CD4-positive, alpha-beta T cell treated with Interleukin-17A for 1 hour (primary cell): ENCODE measurements at places on chromosomes 7 and 10.

GRCh38 chr10:97123765-97124164 is 62.0 kb downstream of the SLIT1 start:
- no peak for DNase-seq

- DNase-seq = no peak
Measured at GRCh38 chr7:138126928-138127327, 50.7 kb downstream of the AKR1D1 start.

DNA sequence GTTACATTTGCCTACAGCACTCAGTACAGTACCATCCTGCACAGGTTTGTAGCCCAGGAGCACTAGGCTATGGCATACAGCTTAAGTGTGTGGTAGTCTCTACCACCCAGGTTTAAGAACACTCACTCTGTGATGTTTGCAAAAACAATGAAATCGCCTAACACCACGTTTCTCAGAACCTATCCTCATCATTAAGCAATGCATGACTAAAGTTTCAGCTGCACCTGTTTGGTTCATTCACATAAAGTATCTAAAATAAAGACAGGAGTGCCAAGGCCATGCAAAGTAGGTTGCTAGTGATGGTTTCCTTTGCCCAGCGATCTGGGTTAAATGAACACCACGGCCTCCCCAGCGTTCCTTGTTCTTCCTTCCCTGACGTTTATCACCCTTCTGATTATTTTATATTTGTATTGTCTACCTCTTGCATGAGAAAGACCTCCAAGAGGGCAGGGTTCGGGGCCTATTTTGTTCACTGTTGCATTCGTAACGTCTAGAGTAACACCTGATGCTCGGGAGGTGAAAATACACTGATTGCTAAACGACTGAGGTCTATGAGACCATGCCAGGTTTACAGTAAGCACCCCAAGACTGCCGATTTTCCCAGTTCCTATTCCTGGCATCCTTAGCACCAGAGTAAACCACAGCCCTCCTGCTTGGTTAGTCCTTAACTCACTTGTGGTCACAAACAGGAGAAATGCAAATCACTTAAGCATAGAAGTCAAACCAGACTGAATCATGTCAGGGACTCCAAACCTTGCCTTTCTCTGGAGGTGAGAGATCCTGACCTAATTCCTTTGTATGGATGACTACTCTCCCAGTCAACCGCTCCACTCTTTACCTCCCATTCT is 204.1 kb upstream of the NFE2L3 start:
- no peak for DNase-seq

DNA sequence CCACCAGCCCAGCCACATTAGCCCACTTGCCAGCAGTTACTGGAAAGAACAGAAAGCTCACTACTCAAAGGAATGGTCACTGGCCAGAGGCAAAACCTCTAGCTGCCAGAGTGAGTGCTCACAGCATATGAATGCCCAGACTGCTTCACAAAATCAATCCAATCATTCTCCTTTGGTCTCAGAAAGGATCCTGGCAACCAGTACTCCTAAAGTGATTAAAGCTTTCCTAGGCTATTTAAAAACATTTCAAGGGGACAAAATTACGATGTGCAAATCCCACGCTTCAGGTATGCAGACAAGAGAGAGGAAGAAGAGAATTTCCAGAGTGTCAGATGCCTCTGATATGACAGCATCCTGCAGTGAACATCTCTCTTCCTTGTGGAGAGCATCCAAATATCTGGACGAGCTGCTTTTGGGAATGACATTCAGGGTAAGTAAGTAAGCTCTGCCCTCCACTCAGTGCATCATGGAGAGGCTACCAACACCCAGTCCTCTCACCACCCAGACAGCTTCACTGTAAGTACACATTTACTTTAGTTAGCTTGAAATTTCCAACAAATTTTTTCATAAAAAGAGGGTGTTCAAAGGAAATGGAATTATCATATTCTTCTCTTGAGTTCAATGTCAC is 25.1 kb downstream of the ICA1 start:
- DNase-seq = no peak

GRCh38 chr7:38257350-38257677 is 16.1 kb downstream of the TARP start:
- no peak for DNase-seq

DNA sequence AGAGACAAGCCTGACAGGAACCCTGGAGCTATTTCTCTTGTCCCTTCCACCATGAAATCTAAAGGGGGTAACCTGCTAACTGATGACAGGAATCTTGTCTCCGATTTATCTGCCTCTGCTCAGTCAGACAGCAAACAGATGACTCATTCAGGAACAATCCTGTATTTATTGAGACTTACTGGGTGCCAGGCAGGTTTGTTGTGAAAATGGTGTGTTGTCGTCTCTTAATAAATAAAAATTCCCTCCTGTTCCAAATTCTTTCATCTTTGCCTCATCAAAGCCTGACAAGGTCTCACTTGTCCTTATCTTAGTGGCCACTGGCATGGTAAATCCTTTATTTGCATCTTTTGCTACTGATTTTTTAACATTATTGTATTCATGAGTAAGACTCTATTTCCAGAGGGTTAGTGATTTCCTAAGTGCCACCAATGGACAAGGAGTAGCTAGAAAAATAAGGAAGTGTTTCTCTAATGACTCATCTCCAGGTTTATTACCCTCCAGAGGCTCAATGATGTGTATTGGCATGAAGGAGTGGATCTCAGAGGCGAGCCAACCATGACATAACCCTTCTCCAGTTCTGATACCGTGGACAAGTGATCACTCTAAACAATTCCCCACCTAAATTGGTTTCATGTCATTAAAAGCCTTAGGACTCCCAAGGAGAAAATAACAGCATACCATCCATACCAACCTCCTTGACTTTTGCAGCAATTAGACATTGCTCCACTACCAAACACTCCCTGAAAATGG is 724.0 kb downstream of the GRID1 start:
- no peak for DNase-seq

DNA sequence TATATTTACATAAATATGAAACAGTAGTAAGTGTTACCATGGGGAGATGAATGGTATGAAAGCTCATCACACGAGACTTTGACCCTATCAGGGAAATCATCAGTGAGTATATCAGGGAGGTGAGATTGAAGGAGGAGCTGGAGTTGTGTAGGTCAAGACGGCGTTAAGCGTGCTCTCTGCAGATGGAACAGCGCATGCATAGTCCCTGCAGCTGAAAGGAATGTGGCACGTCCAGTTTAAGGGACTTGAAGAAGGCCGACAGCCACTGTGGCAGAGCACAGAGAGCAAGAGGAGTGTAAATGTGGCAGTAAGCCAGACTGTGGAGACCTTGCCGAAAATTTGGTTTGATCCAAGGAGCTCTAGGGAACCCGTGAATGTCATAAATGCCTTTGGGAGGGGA is 38.9 kb downstream of the POU6F2 start:
- DNase-seq = no peak

- no peak for DNase-seq
Measured at GRCh38 chr10:127802531-127803095, 65.6 kb downstream of the FOXI2 start.

- peak; percentile 8 for DNase-seq
Measured at GRCh38 chr7:107924841-107925504, 34.0 kb downstream of the DLD start.

DNA sequence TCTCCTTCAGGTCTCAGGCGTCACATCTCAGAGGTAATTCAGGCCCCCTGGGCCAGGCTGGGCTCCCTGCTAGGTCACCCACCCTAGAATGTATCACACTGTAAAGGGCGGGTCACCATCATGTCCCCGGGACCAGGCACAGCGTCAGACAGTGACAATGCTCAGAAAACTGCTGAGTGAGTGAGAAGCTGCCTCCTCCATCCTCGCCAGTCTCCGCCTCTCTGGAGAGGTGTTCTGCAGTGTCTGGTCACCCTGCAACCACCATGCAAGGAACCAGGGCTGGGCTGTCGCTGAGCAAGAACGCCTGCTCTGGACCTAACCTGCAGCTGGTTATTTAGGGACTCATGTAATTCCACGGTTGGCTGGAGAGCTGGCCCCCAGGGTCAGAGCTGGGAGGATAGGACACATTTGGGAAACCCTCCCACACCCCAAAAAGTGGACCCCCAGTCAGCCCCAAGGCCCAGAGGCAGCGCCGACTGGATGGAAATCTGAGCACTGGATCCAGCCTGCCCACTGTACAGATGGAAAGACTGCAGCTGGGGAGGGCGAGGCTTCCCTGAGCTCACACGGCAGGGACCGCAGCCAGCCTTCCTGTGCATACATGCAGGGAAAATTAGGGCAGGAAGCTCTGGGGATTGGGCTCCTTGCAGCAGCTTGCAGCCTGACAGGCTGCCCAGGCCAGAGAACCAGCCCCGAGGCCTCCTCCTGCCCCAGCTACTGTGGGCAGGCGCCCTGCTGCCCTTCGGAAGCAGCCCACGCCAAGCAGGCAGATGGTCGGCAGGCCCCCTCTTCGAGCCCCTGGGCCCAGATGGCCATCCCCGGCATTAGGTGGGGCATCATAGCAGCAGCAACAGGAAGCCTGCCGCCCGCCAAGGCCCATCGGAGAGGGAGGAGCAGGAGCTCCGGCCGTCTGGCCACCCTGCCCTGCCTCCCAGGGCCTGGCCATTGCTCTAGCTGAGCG is 105.4 kb upstream of the ZMIZ1 start:
- no peak for DNase-seq

DNA sequence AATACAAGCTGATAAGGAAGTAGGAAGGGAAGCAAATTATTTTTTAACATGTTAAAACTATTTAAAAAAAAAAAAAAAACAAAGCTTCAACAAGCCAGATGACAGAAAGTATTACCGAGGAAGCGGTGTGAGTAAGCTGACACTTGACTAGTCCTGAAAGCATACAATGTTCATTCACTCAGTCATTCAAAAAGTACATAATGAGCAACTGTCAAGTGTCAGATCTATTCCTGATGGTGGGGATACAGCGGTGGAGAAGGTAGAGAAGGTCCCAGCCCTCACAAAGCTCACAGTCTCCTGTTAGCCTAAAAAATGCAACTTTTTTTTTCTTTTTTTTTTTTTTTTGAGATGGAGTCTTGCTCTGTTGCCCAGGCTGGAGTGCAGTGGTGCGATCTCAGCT is 40.0 kb downstream of the RAPGEF5 start:
- DNase-seq = no peak

DNA sequence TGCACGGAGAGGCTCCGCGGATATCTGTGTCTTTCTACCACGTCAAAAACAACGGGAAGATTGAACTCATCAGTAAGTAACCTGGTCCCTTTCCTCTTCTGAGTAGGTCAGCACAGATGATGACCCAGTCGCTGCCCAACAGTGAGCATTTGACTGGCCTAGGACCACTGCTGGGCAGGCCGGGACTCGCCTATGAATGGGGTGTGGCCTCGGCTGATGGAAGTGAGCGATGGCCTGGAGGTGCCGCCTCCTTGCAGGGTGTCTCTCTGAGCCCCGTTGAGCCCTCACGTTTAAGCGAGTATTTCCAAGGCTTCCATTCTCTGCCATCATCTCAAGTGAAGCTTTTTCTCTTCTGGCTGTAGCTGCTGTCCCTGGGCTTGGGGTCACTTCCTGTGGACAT is 18.1 kb downstream of the EIF3B start:
- no peak for DNase-seq

DNA sequence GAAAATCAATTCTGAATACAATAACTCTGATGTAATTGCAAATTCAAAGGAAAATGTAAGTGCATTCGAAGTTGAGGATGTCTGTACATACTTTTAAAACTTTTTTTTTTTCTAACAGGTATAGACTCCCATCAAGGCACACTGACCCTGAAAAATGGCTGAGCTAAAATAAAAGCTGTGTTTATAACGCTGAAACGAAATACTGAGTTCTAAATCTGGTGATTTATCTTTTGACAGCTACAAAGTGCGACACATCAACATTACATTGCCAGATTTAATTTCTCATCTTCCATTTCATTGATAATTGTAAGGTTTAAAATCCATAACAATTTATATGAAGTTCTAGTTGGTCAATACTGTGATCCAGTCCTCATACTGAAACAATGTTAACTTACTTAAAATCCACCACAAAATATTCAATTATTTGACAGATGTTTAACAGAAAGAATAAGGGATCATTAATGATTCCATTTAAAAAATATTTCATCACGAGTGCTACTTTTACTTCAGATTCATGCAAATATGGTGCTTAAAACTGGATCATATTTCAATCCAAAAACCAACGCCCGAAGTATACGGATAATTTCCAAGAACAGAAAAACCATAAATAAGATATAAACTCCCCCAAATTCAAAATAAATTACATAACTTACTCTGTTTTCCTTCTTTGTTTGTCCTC is 1.4 kb downstream of the RAB11FIP2 start:
- no peak for DNase-seq

GRCh38 chr7:128452552-128452951 is 3.1 kb upstream of the HILPDA start:
- DNase-seq = no peak

GRCh38 chr7:156785998-156786543 is 106.9 kb downstream of the LMBR1 start:
- DNase-seq = no peak

GRCh38 chr10:131166486-131166885 is 145.0 kb downstream of the TCERG1L start:
- DNase-seq = no peak

GRCh38 chr7:146116521-146117222 is at the start of gene CNTNAP2:
TSS of gene CNTNAP2 (plus strand) at chr7:146116801. CDS start at chr7:146116877, 76 bp downstream.
- no peak for DNase-seq

DNA sequence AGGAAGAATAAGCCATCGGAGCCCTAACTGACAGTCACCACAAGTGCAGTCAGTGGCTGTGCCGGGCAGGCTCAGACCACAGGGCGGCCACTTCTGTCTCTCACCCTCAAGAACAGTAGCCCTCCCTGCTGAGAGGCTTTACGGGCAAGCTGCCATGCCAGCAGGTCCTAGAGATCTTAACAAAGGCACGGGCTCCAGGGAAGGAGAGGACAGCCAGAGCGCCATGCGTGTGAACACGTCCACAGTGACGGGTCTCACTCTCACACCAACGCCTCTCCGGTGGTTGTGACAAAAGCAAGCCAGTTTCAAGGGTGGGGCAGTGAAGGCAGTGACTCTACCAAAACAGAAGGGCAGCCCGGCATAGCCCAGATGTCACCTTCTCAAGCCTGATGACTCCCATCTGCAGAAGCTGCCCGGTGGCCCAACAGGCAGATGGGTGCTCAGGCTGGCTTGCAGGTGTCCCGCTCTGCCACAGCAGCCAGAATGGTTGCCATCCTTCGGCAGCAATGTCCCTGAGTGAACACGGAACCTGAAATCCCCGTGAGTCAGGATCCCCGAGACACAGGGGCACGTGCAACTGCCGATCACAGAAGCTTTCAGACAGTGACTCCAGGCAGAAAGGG is 102.0 kb downstream of the FAM53B start:
- DNase-seq = peak; percentile 23

- no peak for DNase-seq
Measured at GRCh38 chr10:10782603-10783002, 235.1 kb upstream of the CELF2 start.

- no peak for DNase-seq
Measured at GRCh38 chr7:38160003-38160571, 18.0 kb upstream of the STARD3NL start.
